ENCODE measurements at places on chromosomes 3 and 15.

DNA sequence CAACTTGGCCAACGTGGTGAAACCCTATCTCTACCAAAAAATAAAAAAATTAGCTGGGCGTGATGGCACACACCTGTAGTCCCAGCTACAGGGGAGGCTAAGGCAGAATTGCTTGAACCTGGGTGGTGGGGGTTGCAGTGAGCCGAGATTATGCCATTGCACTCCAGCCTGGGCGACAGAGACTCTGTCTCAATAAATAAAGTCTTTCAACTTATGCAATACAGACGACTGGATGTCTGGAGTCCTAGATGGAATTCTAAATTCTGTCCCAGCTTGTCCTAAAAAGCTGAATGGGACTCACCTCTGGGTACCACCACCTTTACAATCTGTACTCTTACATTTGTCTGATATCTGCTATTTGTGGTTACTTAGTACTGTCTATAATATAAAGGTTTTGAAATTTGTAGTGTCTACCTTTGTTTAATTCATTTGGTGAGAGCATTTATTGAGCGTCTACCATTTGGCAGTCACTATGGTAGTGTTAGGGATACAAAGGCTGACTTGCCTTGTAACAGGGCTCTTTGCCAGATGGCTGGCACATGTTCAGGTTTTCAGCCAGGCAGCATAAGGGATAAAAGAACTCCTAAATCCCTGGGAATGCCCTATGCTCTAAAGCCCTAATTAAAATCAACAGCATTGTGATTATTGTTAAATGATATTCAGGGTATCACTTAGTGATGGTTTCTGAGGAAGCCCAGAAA is 7.2 kb upstream of the ZNF609 start:
- DNase-seq, result peak; percentile 51

- DNase-seq, result peak; percentile 73
Measured at GRCh38 chr3:129824926-129825541, 68.5 kb downstream of the TMCC1 start.

DNA sequence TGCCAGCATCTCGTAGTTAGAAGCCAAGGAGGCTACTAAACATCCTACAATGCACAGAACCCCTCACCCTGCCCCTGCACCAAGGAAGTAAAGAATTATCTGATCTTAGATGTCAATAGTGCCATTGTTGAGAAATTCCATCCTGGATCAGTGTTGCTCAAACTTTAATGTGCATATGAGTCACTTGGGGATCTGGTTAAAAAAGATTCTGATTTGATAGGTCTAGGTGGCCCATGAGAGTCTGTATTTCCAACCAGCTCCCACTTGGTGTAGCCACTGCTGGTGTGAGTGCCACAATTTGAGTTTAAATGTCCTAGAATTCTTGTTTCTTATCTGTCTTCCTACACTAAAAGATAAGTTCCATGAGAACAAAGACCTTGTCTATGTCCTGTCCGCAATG is 43.7 kb downstream of the TMEM45A start:
- peak; percentile 33 for DNase-seq

- DNase-seq, result no peak
Measured at GRCh38 chr3:100798012-100798411, 88.7 kb downstream of the TFG start.

DNA sequence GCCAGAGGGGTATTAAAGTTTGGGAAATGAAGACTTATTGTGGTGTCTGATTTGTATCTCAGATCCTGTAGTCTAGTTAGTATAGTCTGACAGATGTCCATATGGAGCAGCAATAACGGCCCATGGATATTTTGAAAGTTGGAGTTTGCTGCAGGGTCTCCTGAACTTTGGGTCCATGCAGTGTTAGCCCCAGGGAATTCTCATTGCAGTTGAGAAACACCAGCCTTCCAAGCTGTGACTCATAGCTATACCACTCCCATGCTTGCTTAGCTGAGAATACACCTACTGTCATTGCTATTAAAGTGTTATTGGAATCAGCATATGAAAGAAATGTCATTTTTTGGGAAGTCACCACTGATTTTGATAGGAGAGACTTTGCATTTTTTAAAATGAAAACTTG is 29.2 kb downstream of the TMOD2 start:
- peak; percentile 20 for DNase-seq

DNA sequence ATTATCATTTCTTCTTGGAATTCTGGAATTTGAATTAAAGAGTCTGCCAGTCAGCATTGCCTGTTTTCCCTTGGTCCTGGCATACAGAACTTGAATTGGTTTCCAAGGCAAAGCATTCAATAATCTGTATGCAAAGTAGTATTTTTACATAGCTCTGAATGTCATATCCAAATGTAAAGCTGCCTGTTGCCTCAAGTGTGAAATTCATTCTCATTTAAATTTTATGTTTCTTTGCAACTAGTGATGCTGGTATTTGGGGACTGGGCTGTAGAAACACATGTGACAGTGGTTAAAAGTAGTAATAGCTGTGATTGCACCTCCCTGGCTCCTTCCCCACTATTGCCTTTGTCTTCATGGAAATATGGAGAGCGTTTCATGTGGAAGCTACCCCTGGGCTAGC is 743.9 kb upstream of the GOLIM4 start:
- no peak for DNase-seq

GRCh38 chr3:42778644-42779043 is 5.6 kb upstream of the CCDC13 start:
- DNase-seq, result peak; percentile 44

- no peak for DNase-seq
Measured at GRCh38 chr3:193704431-193704830, 111.4 kb downstream of the OPA1 start.

- DNase-seq, result no peak
Measured at GRCh38 chr3:111571907-111572460, 23.2 kb downstream of the ZBED2 start.
